Activated naive CD8-positive, alpha-beta T cell treated with anti-CD3 and anti-CD28 coated beads, Interleukin-2, amount 50 U/mL, for 16 hours (primary cell): ENCODE measurements at places on chromosomes 3 and 15.

DNA sequence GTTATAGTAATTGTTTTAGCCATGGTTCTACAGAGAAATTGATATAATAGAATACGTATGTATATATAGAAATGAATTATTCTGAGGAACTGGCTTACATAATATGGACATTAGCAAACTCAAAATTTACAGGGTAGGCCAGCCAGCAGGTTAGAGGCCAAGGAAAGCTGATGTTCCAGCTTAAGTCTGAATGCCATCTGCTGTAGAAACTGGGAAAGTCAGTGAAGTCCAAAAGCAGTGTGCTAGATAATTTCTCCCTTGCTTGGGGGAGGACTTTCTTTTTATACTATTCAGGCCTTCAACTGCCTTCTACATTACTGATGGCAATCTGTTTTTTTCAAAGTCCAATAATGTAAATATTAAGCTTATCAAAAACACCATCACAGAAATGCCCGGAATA lies 1174.7 kb downstream of the ZPLD1 start:
- no peak for DNase-seq

DNA sequence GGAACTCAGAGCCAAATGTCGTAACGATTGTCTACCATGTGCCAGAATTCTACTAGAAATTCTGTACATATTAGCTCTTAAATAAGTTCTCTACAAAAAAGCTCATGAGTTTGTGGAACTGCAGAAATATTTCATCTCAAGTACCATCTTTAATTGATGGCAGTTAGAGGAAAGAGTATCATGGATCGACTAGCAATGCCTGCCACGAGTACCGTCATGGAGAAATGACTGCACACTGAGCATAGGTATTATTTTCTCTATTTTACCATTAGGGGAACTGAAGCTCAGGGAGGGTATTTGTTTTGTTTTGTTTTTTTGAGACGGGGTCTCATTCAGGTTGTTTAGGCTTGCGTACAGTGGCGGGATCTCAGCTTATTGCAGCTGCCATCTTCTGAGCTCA lies 2.8 kb downstream of the RPUSD3 start:
- DNase-seq = no peak

DNA sequence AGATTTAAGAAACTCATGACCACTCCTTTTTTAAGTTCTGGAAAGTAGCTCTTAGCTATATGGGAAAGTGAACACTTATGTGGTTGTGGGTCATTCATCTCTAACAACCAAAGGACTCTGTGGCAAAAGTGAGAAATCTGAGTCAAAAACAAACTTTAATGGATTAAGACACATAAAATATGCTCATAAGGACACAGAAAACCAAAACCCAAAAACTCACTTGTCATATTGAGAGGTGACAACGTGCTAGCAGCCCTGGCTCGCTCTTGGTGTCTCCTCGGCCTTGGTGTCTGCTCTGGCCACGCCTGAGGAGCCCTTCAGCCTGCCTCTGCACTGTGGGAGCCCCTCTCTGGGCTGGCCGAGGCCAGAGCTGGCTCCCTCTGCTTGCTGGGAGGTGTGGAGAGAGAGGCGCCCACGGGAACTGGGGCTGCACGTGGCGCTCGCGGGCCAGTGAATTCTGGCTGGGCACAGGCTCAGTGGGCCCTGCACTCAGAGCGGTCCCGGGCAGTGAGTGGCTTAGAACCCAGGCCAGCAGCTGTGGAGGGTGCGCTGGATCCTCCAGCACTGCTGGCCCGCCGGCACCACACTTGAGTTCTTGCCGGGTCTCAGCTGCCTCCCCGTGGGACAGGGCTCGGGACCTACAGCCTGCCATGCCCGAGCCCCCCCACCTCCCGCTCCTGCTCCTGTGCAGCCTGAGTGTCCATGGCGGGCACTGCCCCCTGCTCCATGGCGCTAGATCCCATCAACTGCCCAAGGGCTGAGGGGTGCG lies 30.3 kb upstream of the SKIL start:
- no peak for DNase-seq

DNA sequence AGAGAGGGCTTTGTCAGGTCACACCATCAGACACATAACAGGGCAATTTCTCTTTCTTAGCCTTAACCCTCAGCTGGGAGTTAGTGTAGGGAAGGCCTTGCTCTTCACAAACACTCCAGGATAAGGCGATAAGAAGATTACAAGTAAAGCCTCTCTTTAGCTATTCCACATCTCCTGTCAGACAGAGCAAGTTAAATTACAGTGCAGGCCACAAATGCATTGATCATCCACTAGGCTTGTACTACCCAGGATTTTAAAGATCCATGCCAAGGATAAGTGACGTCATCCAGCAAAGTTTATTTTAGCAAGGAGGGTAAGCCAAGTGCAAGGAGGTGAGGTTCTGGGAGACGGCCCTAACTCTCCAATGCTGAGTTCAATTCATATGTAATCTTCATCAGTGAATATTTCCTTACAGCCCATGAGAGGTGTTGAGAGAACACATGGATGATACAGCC lies 890.6 kb upstream of the NR2F2 start:
- no peak for DNase-seq

GRCh38 chr15:98873441-98874218 lies 134.0 kb downstream of the PGPEP1L start:
- no peak for DNase-seq

DNA sequence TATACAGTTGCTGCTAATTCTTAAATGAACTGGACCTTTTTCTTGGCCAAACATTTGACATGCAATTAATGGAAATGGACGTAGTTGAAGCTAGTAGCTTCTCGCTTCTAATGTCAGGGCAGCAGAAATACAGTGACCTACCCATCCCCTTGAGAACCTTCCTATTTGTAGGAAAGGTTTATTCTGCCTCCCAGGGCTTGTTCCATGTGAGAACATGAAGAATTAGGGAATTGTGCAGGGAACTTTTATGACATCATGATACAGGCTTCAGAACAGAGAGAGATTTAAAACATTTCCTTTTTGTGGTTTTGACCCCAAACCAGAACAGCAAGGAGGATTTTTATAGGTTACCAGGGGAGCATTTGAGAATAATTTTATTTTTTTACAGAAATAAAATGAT lies 406.6 kb upstream of the PPP2R3A start:
- no peak for DNase-seq

DNA sequence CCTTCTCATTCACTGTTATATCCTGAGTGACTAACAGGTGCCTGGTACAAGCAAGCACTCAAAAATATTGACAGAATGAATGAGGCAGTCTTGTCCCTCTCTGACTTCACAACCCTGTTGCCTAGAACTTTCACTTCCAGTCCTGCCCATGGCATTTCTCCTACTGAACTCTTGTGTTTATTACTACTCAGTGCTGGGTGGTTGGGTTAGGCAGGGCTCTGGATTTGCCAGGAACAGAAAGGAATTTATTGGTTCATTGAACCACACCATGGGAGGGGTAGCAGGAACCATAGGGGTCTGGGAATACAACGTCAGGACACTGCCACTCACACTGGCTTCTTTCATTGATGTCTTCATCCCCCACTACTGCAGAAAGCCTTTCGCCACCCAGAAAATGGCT lies 41.9 kb upstream of the SEMA4B start:
- DNase-seq = no peak

DNA sequence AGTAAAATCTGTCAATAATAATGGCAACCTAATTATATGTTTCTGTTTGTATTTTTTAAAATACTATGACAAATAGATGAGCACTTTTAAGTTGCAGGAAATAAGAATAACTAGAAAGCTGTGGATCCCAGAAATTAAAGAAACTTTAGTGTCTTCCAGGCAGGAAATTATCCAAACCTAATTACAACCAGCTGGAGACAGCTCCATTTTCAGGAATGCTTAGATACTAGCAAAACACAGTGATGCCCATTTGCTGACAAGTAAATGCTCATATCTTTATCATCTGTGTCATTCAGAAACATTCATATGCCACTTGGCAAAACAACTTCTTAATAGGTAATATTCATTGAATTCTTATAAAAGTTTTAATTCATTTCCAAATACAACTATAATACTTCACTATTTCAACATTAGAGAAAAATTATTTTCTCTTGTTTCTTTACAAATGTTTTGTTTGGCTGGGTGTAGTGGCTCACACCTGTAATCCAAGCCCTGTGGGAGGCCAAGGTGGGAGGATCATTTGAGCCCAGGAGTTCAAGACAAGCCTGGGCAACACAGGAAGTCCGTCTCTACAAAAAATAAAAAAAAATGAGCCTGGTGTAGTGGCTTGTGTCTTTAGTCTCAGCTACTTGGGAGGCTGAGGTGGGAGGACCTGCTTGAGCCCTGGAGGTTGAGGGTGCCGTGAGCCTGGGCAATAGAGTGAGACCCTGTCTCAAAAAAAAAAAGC lies 169.1 kb upstream of the TSPAN3 start:
- DNase-seq = no peak

- no peak for DNase-seq
These were observed 261.0 kb downstream of the PYDC2 start for GRCh38 chr3:191721990-191722389.

DNA sequence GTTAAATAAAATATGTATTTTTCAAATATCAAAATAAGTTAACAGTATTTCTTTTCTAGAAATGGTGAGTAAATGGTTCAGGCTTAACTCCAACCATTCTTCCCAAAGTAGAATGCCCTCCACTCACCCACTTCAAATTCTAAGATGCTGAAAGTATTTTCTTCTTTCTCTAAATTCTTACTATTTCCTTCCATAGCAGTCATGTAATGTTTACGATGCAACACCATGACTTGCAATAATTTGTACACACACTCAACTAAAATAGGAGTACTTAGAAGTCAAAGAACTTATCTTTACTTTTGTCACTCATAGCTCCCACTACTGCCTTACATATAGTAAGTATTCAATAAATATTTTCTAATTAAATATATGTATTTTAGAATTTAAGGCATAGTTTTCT lies 65.0 kb downstream of the AQR start:
- DNase-seq = no peak

DNA sequence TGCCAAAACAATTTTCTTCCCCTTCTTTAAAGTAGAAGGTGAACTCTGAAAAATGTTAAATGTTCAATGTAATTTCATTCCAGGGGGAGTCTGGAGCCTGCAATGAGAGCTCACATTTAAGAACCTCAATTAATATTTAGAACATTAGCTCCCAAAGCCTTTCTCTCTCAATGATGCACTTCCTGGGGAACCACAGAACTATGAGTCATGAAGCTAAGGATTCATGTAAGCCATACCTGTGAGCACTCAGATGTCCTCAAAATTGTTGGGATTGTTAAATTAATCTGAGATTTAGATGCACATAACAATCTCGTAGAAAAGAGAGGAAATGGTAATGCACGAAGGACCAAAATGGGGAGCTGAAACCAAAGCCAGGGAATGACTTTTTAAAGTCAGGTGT lies 244.2 kb upstream of the LRIG1 start:
- no peak for DNase-seq

DNA sequence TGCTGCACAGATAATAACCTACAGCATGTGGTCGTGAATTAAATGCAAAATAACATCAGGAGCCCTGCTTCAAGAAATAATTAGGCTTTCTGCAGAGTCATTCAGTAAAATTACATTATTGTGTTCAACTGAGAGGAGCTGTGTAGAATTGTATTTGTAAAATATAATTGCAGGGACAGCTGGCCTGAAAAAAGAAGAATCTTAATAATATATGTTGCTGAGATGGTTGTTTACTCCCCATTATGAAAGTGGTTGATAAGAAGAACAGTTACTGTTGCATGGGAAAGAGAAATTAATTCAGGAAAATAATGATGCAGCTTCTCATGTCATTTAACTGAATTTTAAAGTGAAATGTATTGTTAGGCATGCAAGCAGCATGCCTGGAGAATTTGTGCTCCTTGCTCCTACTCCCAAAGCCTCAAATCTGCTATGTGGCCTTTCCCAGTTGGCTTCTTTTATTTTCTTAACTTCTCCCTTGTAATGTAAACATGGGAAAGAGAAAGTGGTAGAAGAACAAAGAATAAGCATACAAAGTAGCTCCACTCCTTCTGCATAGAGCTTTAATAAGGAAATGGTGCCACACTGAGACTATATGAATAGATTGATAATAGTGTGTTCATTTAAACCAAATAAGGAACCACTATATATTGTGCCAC lies 100.1 kb downstream of the VGLL3 start:
- DNase-seq = no peak

GRCh38 chr15:69338535-69339213 lies 40.0 kb downstream of the PAQR5 start:
- no peak for DNase-seq

- DNase-seq = no peak
These were observed 32.7 kb downstream of the LRIG1 start for GRCh38 chr3:66467996-66468735.
